ENCODE measurements at places on chromosomes 11 and 22. TPM values are rescaled to one million over a fixed set of nuclear protein-coding genes. Genes with fewer than 3 reads are reported as not detected.
A peak's percentile ranks its signal among the peaks of the same experiment; 100 is the strongest.

The TYR gene
- 1.4 TPM for total RNA-seq

The PRR33 gene
- not detected for total RNA-seq

The NPAS4 gene
- 2.4 TPM for total RNA-seq

The RAB3IL1 gene
- 10.1 TPM for total RNA-seq

The ANO9 gene
- total RNA-seq, result 5.1 TPM

The OR8J3 gene
- 2.9 TPM for total RNA-seq

The RPL27A gene
- 1,726 TPM for total RNA-seq

The RELA gene
- total RNA-seq, result 7.7 TPM

The NXPE4 gene
- not detected for total RNA-seq

The SLC29A2 gene
- total RNA-seq, result 1.4 TPM

- no peak for DNase-seq
Observed at GRCh38 chr11:70063121-70063520, 15.0 kb upstream of the ANO1 start.

- DNase-seq, result no peak
Observed at GRCh38 chr22:30284172-30284571, 5.1 kb downstream of the CASTOR1 start.

DNA sequence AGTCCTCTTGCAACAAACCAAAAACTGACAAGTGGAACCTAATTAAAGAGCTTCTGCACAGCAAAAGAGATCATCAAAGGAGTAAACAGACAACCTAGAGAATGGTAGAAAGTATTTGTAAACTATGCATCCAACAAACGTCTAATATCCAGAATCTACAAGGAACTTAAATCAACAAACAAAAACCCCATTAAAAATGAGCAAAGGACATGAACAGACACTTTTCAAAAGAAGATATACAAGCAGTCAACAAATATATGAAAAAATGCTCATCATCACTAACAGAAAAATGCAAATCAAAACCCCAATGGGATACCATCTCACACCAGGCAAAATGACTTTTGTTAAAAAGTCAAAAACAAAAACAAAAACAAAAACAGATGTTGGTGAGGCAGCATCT lies 33.7 kb downstream of the ZNF214 start:
- DNase-seq, result no peak

DNA sequence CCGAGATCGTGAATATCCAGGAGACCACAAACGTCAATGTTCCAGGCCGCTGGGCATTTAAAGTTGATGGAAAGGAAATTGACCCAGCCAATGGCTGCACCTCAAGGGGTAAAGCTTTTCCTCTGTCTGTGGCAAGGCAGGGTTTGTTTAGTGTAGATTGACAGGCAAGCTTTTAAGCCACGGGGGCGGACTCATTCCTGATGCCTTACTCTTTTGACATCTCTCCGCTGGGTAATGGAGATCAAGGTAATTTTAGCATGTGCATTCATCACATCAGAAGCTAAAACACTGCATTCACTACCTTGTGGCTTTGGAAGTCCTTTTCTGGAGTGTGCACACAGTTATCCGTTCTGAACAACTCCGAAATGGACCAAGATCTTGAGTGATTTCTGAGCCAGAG lies 12.6 kb downstream of the TECTA start:
- DNase-seq, result no peak

GRCh38 chr11:67486481-67487195 lies 3.8 kb downstream of the AIP start:
- DNase-seq, result no peak

- no peak for DNase-seq
Observed at GRCh38 chr11:47442514-47442913, 6.4 kb downstream of the RAPSN start.

DNA sequence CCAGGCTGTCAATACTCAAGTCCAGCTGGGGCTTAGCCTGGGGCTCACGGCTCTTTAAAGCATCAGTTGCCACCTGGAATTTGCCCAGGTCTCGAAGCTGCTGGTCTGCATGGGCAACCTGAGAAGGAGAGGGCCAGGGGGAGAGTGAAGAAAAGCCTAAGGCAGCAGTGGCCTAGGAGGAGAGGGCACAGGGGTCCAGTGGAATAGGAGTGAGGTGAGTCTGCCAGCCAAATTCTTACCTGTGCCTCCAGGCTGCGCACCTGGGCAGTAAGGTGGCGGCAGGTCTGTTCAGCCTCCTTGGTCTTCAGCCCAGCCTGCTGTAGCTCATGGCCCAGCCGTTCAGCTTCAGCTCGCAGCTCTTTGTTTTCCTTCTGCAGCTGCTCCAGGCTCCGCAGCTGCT lies 10.0 kb downstream of the IL18BP start:
- DNase-seq, result no peak

GRCh38 chr11:2133241-2134021 lies 5.8 kb downstream of the IGF2 start:
- DNase-seq, result no peak

GRCh38 chr22:30080805-30081204 lies 541 bp downstream of the HORMAD2 start:
- DNase-seq, result no peak

GRCh38 chr11:64340671-64341335 lies 799 bp downstream of the CCDC88B start:
- no peak for DNase-seq

GRCh38 chr11:45180179-45180847 lies 33.9 kb downstream of the PRDM11 start:
- peak; percentile 82 for DNase-seq

DNA sequence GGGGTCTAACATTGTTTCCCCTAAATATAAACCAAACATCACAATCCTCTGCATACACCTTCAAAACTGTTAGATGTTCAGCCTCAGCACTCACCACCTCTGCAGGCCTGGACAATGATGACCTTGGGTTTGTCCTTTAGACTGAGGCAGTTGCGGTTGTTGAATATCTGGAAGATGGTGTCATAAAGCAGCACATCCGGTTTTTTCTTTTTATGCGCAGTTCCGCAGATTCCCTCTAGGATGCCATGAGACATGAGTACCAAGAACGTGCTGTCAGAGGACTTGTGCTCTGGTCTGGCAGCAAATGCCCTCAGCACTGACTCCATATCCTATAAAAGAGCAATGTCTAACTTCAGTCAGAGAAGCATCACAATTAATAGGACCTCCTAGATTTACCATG lies 22.8 kb downstream of the CASP5 start:
- DNase-seq, result no peak

DNA sequence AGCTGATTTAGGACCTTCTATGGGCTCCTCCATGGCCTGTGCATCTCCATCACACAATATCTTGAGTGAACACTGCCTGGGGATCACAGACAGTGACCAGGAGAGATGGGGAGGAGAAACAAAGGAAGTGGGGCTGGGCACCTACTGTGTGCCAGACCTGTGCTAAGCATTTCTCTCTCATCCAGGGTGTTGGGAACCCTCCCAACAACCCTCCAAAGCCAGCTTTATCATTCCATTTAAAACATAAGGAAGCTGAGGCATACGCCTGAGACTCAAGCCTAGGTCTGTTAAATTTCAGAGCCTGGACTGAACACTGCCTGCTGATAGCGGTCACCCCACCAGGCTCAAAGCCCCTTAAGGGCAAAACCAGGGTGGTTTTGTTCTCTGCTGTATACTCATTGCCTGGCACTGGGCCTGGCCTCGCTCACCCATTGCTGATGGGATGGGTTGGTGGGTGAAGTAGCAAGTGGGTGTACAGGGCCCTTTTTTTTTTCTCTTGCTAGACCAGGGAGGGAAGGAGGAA lies 130.1 kb downstream of the MN1 start:
- peak; percentile 83 for DNase-seq

GRCh38 chr22:31262312-31263133 lies 29.8 kb downstream of the PIK3IP1 start:
- DNase-seq, result no peak

DNA sequence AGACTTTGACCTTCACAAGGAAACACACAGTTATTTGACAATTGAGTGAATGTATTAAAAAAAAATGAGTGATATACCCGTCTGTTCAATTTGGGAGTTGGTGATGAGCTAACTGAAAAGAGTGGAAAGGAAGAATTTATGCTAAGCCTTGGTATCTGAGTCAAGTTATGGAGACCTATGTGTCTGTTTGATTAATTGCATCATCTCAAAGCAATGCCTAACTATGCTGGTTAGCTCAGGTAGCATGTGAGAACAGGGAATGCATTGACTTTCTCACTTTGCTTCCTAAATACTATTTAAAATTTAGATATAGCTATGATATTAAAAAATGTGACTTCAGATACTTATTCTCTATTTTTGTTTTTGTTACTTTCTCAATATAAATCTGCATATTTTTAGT lies 110.5 kb downstream of the DDX10 start:
- DNase-seq, result no peak

GRCh38 chr22:25514436-25515180 lies 49.9 kb upstream of the GRK3 start:
- no peak for DNase-seq

DNA sequence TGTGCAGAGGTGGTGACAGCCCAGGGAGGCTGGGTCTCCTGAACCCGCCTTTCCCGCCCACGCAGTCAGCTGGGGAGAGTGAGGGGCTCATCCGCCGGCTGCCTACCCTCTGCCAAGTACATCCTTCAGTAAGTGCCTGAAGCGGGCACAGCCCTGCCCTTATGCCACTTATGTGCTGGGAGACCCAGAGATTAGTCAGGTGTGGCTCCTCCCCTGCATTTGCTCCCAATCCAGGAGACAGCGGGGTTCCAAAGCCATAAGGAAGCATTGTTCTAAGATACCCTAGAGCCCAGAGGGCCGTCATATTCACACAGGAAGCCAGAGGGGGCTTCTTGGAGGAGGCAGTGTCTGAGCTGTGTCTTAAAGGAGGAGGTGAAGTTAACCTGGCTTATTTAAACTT lies 5.8 kb upstream of the PPP6R3 start:
- DNase-seq, result no peak

DNA sequence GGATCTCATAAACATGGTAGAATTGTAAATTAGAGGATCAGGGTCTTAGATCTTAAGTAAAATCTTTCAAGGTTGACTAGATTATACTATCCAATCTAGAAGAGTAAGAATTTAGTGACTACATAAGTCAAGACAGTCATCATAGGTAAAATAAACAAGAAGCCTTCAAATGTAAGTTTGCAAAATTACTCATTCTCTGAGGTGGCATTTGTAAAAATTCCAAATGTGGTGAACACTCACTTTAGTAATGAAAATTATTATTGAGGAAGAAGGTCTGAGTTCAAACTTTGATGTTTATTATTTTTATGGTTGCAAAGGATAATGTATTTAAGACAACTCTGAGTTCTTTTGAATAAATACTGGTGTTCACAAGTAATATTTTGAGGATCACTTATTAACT lies 4.6 kb downstream of the HYLS1 start:
- no peak for DNase-seq

DNA sequence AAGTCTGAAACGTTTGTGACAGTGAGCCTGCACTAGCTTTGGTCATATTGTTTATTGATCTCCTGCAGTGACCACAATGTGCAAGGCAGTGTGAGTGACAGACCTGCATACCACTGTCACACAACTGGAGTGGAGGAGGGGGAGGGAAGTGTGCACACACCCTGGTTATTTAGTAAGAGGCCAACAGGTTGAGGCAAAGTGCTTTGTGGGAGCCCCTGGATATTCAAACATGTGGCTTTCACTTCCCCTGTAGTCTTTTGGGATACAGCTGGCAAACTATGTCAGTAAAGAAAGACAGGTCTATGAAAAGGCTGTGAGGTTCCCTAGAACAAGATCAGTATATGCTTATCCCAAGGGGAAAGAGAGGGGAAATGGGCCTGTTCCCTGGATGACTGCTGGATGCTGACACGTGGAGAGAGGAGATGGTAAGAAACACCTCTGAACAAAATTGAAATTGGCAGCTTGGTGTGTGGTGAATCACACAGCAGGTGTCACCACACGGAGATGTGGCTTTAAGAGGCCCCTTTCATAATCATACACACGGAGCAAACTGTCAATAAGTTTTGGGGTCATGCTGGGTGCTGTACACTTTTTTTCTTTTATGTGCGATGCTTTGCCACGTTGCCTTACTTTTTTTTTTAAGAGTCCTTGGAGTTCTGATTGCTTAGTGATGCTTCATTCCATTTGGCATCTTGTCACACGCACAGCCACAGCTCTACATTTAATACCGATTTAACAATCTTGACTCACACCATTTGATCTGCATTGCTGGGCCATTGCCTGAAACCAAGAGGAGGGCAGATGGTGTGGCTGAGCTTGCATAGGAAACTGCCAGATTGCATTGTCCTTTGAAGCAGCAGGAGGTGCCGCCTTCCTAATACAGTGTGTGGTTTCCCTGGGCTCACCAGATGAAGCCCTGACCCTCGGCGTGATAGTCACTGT lies 11.3 kb downstream of the OSBP2 start:
- no peak for DNase-seq

DNA sequence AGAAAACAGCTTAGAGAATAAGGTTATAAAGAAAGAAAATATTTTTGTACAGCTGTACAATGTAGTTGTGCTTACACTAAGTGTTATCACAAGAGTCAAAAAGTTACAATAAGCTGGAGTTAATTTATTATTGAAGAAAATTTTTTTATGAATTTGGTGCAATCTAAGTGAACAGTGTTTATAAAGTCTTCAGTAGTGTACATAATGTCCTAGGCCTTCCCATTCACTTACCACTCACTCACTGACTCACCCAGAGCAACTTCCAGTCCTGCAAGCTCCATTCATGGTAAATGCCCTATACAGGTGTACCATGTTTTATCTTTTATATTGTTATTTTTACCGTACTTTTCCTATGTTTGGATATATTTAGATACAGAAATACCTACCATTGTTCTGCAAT lies 34.7 kb downstream of the GDPD4 start:
- DNase-seq, result no peak

DNA sequence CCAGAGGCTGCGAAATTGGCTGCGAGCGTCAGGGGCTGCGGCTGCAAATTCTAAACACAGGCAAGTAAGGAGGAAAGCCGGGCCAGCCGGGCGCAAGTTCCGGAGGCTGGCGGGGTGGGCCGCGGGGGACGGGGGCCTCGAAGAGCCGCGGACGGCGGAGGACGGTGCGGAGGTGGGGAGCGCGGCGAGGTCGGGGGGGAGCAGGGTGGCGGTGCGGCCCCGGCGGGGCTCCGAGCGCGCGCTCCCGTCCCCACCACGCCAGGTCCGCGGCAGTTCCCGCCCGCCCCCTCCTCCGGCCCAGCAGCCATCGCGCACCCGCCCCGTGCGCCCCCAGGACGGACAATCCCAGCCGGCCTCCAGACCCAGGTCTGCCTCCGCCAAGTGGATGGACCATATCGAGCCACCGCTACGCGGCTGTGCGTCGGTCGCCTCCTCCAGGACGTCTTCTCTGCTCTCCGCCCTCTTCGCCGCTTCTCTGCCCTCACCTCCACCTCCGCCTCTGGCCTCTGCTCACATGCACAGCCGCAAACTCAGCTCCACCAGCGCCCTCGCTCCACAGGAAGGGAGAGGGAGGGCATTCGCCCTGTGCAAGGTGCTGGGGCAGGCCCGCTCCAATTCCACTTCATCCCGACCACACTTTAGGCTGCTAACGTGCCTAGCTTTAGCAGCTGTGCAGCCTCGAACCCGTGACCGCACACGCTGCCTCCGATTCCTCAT lies 7.2 kb downstream of the ELFN2 start:
- DNase-seq, result no peak

DNA sequence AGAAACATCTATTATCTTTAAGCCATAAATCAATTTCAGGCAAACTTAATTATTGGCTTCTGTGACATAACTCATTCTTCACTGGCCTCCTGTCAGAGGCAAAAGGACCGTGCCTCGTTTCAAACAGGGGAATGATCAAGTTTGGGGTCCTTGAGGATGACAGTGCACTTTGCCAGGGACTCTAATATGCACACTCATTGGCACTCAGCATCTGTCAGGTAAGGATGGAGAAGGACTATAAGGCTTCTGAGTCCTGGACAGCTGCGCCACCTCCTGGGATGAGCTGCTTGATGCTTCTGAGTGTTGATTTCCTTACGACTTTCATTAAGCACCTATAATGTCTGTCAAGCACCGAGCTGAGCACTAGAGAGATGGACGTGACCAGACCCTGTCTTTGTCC lies 20.2 kb downstream of the BPIFC start:
- DNase-seq, result no peak

GRCh38 chr11:93330446-93330984 lies at the start of gene DEUP1:
Gene DEUP1, plus strand, starts transcription at chr11:93330742. Its CDS starts 1,518 bp downstream, at chr11:93332260.
- DNase-seq, result peak; percentile 35

All from umbilical cord (tissue), 2 donors.